Muscle of arm (tissue), 14 donors: ENCODE measurements at places on chromosomes 1 and 21.

DNA sequence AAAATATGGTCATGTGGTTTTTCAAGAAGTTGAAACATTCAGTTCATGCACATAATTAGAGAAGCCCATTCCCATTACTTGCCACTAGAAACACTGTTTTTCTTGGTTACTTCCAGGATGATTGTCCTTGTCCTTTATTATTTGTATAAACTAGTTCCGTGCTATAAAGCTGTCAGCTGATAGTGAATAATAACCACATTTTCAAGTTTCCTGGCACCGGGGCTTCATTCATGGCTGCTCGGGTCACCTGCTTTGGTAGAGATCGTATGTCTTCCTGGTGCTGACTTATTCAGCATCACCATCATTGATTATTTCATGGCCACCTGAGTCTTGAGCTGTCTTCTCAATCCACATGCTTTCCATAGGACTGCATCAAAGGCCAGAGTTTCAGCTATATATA lies 62.9 kb upstream of the ZNF326 start:
- no peak for DNase-seq

- DNase-seq = no peak
Observed at GRCh38 chr1:80523861-80524260, 1276.9 kb upstream of the ADGRL2 start.

DNA sequence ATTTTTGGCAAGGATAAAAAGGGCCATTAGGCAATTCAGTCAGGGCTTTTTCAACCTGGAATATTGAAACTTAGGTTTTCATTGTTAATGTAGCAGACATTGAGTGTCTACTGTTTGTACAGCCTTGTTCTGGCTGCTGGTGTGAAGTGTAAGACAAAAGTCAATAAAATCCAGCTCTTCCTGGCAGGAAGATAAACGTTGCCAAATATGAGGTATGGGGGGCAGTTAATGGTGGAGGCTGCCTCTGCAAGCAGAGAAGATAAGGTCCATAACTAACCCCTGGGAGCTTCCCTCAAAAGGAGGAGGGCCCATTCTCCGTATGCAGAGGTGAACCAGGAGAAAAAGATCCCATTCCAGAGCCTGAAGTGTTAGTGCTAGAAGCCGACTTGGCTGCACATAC lies 19.5 kb upstream of the SHE start:
- DNase-seq = no peak

- peak; percentile 75 for DNase-seq
Observed at GRCh38 chr1:107965110-107965991, at the start of gene VAV3. Gene VAV3, minus strand, starts transcription at chr1:107965180. Its CDS starts 311 bp downstream, at chr1:107964869.

GRCh38 chr1:192702212-192702902 lies 66.4 kb downstream of the RGS13 start:
- no peak for DNase-seq

GRCh38 chr1:90561103-90561783 lies 155.9 kb downstream of the BARHL2 start:
- no peak for DNase-seq
